NCI-H2171 (cell line): ENCODE measurements at places on chromosomes 2 and 18.

GRCh38 chr2:205684871-205685313, 2.6 kb downstream of the NRP2 start:
- peak; percentile 82 for DNase-seq

GRCh38 chr18:9181275-9181674, 44.7 kb downstream of the ANKRD12 start:
- DNase-seq: no peak

GRCh38 chr18:79890674-79891073, 60.8 kb downstream of the SLC66A2 start:
- DNase-seq: no peak

DNA sequence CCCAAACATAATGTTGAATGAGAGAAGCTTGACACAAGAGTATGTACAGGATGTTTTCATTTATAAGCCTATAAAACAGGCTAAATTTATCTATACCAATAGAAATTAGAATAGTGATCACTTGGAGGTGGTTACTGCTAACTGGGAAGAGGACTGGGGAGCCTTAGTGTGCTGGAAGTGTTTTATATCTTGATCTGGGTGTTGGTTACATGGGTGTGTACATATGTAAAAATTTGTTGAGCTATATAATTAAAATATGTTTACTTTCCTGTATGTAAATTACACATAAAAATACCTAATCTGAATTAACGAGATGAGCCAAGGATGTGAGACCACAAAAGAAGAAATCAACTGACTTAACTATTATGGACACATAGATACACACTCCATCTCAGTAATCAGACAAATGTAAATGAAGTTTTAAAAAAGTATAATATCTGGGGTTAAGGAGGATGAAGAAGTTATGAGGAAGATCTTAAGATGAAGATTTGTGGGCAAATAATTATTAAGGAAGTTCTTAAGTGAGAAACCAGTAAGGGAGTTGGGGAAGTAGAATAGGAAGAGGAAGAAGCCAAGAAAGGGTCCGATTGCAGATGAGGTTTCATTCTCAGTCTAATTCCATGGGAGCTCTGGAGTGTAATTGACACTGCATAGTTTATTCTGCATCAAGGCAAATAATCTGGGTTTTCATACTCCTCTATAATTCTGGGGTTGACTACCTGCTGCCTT, 32.3 kb upstream of the NABP1 start:
- DNase-seq: no peak

- peak; percentile 89 for DNase-seq
These were observed 2.4 kb upstream of the LPIN1 start for GRCh38 chr2:11743846-11744553.

- DNase-seq: no peak
These were observed 127.9 kb downstream of the THADA start for GRCh38 chr2:43467891-43468290.

GRCh38 chr2:190023860-190024259, 38.7 kb downstream of the MSTN start:
- peak; percentile 32 for DNase-seq

GRCh38 chr2:43444989-43445645, 150.7 kb downstream of the THADA start:
- DNase-seq: no peak

GRCh38 chr2:218635719-218636118, 23.7 kb downstream of the ZNF142 start:
- DNase-seq: no peak

- no peak for DNase-seq
These were observed 591.4 kb downstream of the ADCYAP1 start for GRCh38 chr18:1496096-1496495.

DNA sequence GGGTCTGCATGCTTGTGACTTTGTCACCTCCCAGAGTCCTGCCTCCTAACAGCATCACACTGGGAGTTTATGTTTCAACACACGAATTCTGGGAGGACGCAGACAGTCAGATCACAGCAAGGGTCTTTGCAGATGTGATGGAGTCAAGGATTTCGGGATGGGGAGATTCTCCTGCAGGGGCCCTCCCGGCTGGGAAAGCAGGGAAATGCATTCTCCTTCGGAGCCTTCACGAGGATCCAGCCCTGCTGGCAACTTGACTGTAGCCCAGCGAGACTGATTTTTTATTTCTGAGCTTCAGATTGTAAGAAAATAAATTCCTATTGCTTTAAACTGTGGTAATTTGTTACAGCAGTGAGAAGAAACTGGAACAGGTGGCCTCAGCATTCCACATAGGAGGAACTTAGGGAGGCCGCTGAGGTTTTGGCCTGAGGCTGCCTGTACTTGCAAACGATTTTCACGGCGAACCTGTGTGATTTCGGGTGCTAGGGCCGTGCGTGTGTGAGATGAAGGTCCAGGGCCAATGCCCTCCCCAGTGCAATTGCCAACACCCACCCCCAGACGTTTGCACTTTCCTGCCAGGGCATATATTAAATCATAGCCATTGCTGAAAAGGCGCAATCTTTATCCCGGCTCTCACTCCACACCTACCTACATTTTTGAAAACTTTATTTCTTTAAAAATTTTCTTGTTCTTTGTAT, 79.8 kb downstream of the ASB1 start:
- no peak for DNase-seq

DNA sequence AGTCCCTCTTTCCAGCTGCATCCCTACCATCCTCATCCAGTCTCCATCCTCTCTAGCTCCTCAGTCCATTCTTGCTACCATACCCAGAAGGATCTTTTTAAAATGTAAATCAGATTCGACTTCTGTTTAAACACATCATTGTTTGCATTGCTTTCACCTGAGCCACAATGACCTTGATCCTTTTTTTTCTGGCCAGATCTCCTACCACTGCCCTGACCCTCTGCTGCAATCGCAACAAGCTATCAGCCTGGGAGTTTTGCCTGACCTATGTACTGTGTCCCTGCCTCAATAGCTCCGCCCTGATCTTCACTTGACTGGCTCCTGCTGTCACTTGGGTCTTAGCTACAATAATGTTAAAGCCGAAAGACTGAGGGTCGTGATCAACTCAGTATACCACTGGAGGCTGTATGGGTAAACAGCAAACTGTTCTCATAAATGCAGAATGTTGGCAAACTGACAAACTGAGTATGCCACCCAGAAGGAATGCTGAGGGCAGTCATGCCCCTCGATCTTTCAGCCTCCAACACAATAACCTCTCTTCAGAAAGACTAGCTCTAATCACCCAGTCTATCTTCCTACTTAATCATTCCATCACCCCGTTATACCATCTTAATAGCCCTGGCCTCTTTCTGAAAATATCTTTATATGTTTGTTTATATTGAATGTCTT, 2.6 kb upstream of the RBM43 start:
- no peak for DNase-seq

- no peak for DNase-seq
These were observed 36.7 kb downstream of the LMAN2L start for GRCh38 chr2:96703021-96703751.

- no peak for DNase-seq
These were observed 39.0 kb downstream of the COA5 start for GRCh38 chr2:98569197-98569793.

DNA sequence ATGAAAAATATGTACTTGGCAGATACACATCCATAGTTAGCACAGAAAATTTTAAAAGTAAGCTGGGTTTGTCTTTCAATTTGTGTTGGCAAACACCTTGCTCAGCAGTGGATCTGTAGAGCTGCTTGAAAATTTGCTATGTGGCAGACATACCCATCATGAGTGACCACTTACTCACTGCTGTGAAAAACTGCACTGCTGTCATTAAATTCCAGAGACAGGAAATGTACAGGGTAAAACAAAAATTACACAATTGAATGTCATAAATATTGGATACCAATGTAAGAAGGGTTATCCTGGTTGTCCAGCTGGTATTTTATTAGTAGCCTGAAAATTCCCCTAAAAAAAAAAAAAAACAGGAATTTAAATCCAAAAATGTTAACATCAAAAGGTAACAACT, 24.5 kb downstream of the NIF3L1 start:
- DNase-seq: no peak

DNA sequence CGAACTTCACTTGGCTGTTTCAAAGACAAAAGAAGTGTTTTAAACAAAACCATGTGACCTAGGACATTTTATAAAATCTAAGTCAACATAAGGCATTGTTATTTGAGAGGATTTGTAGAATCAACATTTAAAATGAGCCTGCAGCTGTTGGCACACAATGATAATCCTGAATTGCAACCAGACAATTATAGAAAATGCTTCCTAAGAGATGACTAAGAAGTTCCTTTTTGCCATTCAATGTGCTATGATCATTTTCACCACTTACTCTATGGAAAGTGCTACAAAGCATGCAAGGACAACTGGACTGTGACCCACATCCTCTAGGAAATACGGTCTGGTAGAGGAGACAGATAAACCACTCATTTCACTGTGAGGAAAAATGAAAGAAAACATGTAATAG, 246.4 kb downstream of the CDH20 start:
- no peak for DNase-seq

GRCh38 chr18:10936176-10937053, 213.0 kb downstream of the PIEZO2 start:
- DNase-seq: no peak

GRCh38 chr2:170455617-170456426, 259.3 kb upstream of the SP5 start:
- no peak for DNase-seq

GRCh38 chr2:180761224-180761623, 219.2 kb upstream of the UBE2E3 start:
- DNase-seq: no peak

DNA sequence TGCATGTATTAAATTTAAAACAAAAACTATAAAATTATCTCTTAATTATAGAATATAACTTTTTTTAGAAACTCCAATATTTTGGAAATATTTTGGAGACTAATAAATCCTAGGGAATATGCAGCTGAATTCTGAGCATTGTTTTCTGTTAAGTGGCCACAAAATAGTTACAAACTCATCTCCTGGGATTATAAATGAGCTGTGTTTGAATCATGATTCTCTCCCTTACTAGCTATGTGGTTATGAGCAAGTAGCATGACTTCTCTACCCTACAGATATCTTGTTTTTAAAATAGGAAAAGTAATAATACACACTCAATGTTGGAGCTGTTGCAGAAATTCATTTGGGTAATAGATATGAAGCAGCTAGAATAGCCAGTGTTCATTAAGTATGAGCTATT, 137.9 kb upstream of the ITGA4 start:
- DNase-seq: no peak

- no peak for DNase-seq
These were observed 121.9 kb downstream of the TNS1 start for GRCh38 chr2:217880891-217881290.

GRCh38 chr2:239372835-239373234, 28.0 kb downstream of the HDAC4 start:
- DNase-seq: no peak

DNA sequence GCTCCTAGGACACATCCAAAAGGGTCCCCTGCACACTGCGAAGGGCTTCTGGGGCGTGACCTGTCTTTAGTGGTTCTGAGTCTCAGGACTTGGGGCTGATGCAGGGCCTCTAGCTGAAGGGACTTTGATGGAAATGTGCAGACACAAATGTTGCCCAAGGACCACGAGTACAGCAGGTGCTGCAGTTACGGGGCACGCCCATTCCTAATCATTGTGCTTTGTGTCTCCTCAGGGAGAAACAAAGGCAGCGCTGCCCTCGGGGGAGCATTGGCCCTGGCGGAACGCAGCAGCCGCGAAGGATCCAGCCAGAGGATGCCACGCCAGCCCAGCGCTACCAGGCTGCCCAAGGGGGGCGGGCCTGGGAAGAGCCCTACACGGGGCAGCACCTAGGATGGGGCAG, 8.0 kb downstream of the TUBA3E start:
- DNase-seq: no peak

DNA sequence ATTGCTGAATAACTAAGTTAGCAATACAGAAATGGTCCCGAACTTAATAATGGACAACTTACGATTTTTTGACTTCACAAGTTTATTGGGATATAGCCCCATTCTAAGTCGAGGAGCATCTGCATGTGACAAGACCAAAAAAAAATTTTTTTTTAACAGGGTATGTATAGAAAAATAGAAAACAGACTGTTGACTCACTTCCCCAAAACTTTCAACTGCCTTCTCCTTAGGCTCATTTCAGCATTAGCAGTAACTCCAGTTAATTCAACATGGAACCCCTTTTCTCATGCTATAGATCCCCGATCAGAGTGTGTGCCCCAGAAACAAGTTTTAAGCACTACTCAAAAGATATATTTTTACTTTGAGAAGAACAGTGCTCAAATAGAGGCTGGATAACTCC, 5.4 kb downstream of the CD302 start:
- DNase-seq: no peak

GRCh38 chr2:231890896-231891513, 35.2 kb downstream of the NPPC start:
- DNase-seq: no peak

GRCh38 chr2:234964631-234965461, 13.0 kb downstream of the SH3BP4 start:
- no peak for DNase-seq

DNA sequence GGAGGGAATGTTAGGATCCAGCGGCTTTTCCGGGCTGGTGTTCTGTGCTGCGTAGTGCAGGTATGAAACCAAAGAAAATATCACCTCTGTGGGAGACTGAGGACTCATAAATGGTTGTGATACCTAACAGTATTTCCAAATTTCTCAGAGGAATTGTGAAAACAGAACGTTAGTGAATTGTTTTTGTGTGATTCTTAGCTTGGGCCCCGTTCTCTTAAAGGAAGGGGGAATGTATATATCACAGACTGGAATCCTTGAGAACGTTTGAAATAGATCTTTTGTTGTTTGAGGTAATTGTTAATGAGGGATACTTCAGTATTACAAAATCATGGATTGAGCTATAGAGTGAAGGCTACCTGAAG, 834 bp downstream of the ZNF638 start:
- no peak for DNase-seq

GRCh38 chr2:158967731-158968395, 577 bp upstream of the TANC1 start:
- DNase-seq: peak; percentile 16

DNA sequence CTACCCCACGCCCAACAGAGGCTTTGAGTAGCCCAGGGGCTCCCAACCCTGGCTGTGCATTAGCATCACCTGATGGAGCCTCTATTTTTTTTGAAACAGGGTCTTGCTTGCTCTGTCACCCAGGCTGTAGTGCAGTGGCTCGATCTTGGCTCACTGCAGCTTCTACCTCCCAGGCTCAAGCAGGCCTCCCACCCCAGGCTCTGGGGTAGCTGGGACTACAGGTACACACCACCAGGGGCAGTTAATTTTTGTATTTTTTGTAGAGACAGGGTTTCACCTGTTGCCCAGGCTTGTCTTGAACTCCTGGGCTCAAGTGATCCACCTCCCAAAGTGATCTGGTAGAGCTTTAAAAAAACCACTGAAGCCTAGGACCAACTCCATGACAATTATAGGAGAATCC, 394.8 kb upstream of the ATP5MC3 start:
- no peak for DNase-seq

- no peak for DNase-seq
These were observed 197.5 kb downstream of the ZEB2 start for GRCh38 chr2:144322379-144322778.

GRCh38 chr2:146893500-146894041, 951.3 kb upstream of the ACVR2A start:
- DNase-seq: no peak

DNA sequence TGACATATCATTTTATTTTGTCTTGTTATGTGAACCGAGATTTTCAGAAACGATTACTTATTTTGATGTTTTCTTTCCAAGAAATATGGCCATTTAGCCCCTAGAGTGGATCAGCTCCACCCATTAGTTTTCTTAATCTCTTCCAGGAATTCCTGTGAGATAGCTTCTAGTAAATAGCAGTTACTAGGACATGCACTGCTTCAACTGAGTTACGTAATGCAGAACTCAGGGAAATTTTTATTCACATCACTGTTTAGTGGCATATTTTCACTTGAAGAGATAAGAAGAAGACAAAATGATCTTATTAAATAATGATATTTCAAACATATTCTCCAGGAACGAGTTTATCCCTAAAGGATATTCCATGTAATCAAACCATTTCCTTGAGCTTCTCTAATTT, 573.5 kb upstream of the CNTNAP5 start:
- no peak for DNase-seq
